ENCODE measurements at places on chromosomes 7 and 10. TPM values are rescaled to one million over a fixed set of nuclear protein-coding genes. Genes with fewer than 3 reads are reported as not detected.
A peak's percentile ranks its signal among the peaks of the same experiment; 100 is the strongest.

Gene NACAD
- 1.5 TPM for polyA plus RNA-seq

Gene ARID5B
- 18.4 TPM for polyA plus RNA-seq

DNA sequence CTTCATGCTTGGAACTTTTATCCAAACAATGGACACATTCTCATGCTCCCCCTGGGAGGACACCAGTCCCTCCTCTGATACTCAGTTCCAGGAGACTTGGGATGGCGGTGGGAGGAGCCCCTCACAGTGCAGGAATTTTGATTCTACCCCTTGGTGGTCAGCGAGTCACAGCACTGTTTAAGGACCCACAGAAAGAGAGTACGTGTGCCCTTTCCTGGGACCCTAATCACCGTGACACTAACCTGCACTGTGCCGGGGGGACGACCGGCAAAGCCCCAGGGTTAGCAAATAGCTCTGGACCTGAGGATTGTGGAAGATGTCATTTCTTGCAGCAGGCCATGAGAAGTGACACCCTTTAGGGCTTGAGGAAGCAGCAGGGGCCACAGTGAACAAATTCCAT, 10.4 kb downstream of the AFAP1L2 start:
- H3K27me3 ChIP-seq: peaks cover 24% of the 10 kb centered on the region
- no peaks in the 10 kb centered on the region for H3K36me3 ChIP-seq
- no peaks in the 10 kb centered on the region for H3K4me1 ChIP-seq
- H3K27ac ChIP-seq: no peak overlapping the region

GRCh38 chr7:3349126-3349525, 48.1 kb downstream of the SDK1 start:
- no peak for DNase-seq
- no peaks in the 10 kb centered on the region for H3K4me1 ChIP-seq
- H3K4me3 ChIP-seq: no peak overlapping the region
- no peaks in the 10 kb centered on the region for H3K36me3 ChIP-seq

GRCh38 chr7:123871998-123872867, 27.3 kb downstream of the HYAL4 start:
- peak; percentile 61 for DNase-seq
- no peak overlapping the region for H3K27ac ChIP-seq
- H3K4me3 ChIP-seq: no peak overlapping the region
- no peaks in the 10 kb centered on the region for H3K27me3 ChIP-seq
- peaks cover 14% of the 10 kb centered on the region for H3K4me1 ChIP-seq

DNA sequence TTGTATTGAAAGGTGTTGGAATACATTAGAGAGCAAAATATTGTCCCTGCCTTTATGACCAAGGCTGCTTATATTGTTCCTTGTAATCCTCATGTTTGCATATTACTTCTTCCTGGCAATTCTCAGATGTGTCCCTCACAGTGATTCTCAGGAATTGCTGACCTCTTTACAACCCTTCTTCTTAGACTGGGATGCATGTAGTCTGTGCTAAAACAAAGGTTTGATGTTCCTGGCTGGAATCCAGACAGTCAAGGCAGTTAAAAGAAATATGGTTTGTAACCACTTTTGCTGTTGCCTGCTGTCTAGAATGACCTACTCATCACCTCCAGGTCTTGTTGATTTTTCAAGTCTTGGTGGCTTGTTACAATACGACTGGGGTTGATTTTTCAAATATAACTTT, 367.6 kb downstream of the HGF start:
- no peak for DNase-seq
- no peak overlapping the region for H3K27ac ChIP-seq
- H3K36me3 ChIP-seq: no peaks in the 10 kb centered on the region
- no peak overlapping the region for H3K4me3 ChIP-seq
- H3K27me3 ChIP-seq: no peaks in the 10 kb centered on the region

- H3K4me1 ChIP-seq: no peaks in the 10 kb centered on the region
- no peak overlapping the region for H3K4me3 ChIP-seq
- H3K36me3 ChIP-seq: peaks cover 4% of the 10 kb centered on the region
- H3K27ac ChIP-seq: no peak overlapping the region
Measured at GRCh38 chr7:131974671-131975070, 418.2 kb upstream of the PODXL start.

DNA sequence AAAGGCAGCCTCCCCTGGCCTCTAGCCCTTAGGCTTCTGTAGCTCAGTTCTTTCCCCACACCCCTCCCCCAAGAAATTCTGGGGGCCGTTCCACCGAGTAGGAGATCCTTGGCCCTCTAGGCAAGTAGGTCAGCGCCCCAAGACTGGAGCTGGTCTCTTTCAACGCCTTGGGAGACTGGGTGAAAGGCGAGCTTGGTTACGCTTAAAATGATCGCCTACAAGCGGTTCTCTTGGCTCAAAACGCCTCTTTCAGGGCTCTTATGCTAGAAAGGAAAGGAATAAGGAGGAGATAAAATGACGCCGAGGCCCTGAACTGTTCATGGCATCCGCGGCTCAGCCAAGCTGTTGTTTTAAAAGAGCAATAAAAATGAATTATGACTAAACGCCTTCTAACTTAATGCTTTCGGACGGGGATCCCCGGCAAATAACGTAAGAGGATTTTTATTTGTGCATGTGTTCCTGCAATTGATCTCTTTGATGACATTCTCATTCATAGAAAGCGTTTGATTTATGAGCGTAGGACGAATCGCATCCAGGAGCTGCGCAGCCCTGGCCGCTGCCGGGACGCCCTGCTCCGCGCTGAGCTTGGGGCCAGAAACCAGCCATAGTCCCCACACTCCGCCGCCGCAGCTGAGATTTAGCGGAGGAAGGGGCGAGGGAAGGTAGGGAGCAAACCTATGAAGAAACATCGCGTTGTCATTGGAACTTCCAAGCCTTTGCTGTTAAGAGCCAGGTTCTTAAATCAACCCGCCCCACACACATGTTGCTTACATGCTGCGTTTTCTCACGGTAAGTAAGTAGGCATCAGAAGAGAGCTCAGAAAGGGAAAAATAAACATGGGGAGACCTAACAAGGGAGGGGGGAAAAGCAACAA, 3.0 kb upstream of the HOXA1 start:
- no peak overlapping the region for H3K27ac ChIP-seq
- DNase-seq: no peak
- H3K4me1 ChIP-seq: no peaks in the 10 kb centered on the region
- no peak overlapping the region for H3K4me3 ChIP-seq
- H3K36me3 ChIP-seq: no peaks in the 10 kb centered on the region

GRCh38 chr7:101368422-101369165, 5.9 kb downstream of the COL26A1 start:
- no peaks in the 10 kb centered on the region for H3K36me3 ChIP-seq
- H3K27me3 ChIP-seq: 0 out of 2 replicates have a peak, but pooled peaks cover 16% of the 10 kb centered on the region
- no peak overlapping the region for H3K4me3 ChIP-seq
- DNase-seq: no peak
- no peak overlapping the region for H3K27ac ChIP-seq
